BJ (cell line): ENCODE measurements at places on chromosomes 7 and 10.

- DNase-seq = no peak
Observed at GRCh38 chr7:93046641-93047040, 71.1 kb downstream of the SAMD9 start.

GRCh38 chr10:104844073-104844472 is 203.0 kb downstream of the SORCS3 start:
- no peak for DNase-seq

DNA sequence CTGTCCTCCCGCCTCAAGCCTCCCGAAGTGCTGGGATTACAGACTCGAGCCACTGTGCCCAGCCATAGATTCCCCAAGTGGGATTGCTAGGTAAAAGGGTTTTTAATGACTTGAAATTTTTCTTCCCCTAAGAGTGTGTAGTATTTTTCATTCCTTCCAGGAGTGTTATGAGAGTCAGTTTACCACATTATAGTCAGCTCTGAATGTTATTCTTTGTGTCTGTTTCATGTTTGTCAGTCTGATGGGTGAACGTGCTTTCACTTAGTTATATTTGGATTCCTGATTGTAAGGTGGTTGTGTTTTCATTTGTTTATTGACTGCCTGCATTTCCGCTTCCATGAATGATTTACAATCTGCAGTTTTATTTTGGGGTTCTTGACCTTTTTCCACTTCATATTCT is 6.3 kb downstream of the ZNF212 start:
- no peak for DNase-seq

- no peak for DNase-seq
Observed at GRCh38 chr10:27241010-27241651, 534 bp upstream of the ACBD5 start.

GRCh38 chr7:87624628-87625027 is 3.6 kb upstream of the RUNDC3B start:
- no peak for DNase-seq

GRCh38 chr7:40758590-40758989 is 623.8 kb downstream of the SUGCT start:
- no peak for DNase-seq

DNA sequence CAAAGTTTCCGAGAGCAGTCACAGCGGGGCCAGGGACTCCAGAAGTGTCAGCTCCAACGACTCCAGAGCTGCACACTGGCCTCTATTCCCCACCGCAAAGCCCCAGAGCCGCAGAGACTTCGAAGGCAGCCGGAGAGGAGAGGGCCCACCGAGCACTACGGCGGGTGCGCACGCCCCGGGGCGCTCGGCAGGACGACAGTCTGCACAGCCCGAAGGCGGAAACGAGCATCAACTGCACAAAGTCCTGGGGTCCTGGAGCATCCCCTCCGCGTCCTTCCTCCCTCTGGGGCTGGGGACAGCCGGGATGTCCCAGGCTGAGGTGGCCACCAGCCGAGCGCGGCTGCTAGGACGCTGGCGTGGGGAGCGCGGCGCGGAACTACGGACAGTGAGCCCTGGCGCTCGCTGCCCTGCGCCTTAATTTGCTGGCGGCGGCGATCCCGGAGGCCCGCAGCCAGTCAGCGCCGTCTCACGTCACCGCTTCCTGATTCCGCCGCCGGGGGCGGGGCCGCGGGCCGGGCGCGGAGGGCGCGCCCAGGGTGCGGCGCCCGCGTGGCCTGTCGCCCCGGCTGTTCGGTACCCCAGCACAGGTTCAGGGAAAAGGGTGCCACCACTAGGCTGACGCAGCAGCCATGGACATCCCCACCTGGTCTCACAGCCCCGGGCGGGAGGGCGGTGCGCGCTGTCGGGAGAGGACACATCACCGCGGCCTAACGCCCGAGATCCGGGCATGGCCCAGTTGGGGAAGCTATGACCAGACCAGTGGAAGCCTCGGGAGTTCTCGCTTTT is at the start of gene TBX20:
Gene TBX20, minus strand, starts transcription at position 391 of the 786 bp plus-strand sequence. CDS start 480 bp downstream, outside the sequence.
- DNase-seq = no peak

DNA sequence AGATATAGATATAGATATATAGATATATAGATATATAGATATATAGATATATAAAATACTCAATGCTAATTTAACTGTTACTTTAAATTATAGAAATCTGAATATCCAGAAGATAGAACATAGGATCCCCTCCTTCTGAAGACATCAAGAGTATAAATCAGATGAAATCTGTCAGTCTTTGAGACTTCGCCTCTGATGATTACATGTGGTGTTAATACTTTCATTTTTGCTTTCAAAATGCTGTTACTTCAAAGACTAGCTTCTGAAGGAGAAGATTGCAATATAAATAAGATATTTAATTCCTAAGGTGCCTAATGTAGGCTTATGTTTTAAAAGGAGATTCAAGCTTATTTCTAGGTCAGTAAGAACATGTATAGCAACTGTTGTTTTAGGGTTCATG is 180.4 kb downstream of the TSPAN12 start:
- no peak for DNase-seq

DNA sequence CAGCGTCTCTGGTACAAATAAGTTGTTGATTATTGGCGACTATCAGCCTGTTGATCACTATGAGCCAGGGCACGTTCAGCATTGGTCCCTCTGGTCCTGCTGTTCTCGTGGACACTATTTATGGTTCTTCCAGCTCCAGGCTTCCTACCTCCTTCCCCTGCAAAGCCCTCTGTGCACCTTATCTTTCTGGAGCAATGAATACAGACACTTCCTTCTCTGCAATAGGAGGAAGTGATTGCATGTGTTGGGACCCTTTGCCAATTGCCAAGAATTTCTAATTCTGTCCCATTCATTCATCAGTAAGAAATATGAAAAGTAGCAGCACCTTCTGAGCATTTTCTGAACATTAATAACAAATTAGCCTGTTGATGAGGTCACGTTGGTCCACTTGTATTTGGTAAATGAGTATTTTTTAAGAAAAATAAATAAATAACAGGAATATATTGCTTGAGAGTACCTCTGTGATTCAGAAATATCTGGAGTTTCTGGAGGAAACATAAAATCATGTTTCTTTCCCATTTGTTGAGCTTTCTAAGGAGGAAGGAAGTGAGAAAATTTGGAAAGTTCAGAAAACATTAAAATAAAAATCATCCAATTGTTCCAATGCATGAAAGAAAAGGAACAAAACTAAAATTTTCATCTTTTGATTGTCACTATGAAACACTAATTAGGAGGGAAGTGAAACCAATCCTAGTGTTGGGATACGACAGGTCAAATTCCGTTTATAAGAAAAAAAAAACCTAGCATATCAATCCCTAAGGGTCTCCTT is 259.1 kb upstream of the KLF6 start:
- DNase-seq = no peak

DNA sequence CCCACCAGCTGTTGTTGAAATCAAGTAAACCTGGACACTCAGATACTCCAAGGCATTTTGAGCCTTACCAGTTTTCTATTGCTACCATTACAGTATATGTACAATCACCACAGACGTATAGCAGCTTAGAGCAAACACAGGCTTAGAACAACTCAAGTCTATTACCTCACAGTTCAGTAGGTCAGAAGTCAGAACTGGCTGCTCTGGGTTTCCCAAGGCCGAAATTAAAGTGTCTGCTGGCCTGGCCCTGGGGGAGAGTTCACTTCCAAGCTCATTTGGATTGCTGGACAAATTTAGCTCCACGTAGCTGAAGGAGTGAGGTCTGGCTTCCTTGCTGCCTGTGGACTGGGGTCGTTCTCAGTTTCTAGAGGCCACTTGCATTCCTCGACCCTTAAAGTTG is 260.1 kb upstream of the LRRN3 start:
- DNase-seq = no peak

- DNase-seq = no peak
Observed at GRCh38 chr7:42250411-42250810, 13.4 kb upstream of the GLI3 start.

DNA sequence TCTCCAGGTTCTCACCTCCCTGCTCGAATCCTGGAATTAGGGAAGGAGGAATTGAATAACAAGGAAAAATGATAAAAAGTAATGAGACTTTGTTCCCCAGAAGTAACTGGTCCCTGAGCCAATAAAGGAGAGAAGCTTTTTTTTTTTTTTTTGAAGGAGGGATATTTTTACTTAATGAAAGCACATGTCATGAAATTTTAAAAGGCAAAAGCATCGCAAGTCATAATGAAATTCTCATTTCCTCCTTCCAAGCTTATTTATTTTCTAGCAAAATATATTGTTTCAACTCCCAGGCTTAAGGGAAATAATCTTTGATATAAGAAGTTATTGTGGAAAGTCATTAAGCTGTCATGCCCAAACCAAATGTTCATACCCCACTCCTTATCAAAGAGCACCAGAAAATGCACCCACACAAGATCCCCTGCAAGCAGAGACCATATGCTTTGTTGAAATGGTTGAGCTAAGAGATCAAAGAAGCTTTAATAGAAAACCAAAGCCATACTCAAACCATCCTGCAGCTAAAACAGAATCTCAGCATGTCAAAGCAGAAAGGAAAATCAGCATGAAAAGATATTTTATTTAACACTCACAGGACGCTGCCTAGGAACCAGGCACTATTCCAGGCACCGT is 16.7 kb upstream of the ABCC2 start:
- no peak for DNase-seq

GRCh38 chr7:56105508-56105907 is 768 bp downstream of the CHCHD2 start:
- peak; percentile 34 for DNase-seq

DNA sequence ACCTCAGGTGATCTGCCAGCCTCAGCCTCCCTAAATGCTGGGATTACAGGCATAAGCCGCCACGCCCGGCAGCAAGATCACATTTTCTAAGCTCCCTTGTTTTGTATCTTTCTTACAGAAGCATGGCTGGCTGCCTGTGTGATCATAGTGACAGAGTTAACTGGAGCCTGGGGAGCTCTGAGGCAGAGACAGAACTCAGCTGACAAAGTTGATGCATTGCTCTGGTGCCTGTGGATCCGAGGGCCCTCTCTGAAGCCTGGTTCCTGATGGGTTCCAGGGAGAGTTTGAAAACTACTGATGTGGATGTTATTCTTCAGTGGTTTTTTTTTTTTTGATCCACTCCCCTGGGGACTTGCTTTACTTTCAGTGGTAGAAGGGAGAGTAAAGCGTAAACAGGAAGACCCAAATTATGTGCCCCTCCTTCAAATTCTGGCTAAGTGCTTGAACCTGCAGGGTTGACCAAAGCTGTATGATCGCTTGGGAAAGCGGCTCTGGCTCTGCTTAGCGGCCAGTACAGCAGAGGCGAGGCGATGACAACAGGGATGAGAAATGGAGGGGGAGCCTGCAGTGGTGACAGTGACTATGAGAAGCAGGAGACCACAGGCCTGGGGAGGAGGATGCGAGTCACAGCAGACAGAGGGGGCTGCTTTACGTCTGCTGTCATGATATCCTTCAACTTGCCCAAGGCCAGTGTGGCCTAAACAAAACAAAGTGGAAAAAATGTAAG is 6.8 kb upstream of the EFCAB10 start:
- no peak for DNase-seq

GRCh38 chr7:88842201-88842600 is 46.7 kb upstream of the TEX47 start:
- no peak for DNase-seq

GRCh38 chr7:28983396-28984190 is 25.5 kb upstream of the TRIL start:
- no peak for DNase-seq
